Activated naive CD8-positive, alpha-beta T cell treated with anti-CD3 and anti-CD28 coated beads for 36 hours (primary cell): ENCODE measurements at places on chromosomes 2 and 18. TPM values are rescaled to one million over a fixed set of nuclear protein-coding genes. Genes with fewer than 3 reads are reported as not detected.

GRCh38 chr2:113260991-113261390, 17.7 kb downstream of the PAX8 start:
- no peak for DNase-seq

GRCh38 chr2:50649626-50650402, 382.1 kb downstream of the NRXN1 start:
- no peak for DNase-seq

- DNase-seq: no peak
Measured at GRCh38 chr2:114729026-114729425, 286.6 kb downstream of the DPP10 start.

DNA sequence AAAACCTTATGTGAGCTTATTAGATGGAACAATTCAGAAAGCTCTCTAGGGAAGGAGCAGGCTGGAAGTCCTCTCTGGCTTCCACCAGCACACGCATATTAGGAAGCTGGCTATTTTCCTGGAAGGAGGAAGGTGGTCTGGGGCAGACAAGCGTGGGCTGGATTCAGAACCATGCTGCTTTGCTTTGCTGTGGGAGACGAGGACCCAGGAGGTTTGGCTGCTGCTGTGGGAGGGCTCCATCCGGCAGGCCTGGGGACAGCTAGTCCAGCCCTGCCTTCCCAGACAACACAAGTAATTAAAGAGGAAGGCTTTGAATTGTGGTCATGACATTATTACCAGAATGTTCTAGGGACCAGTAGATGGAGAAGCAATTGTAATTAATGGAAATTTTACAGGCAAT, 238.8 kb upstream of the MYT1L start:
- DNase-seq: no peak

DNA sequence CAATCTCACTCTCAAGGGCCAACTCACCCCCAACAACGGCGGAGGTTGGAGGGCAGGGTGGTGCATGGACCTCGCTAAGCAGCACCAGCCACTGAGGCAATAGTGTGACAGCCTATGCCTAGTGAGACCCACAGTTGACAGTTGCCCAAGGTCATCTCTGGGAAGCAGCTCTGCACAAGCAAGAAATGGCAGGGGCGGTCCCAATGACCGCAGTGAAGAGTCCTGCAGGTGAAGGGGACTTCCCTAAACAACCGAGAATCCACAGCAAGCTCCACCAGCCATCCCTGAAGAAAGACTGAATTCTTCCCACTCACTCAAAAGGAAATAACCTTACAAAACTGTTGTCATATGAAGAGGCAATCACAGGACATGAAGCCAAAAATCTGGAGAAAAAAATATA, 313.4 kb upstream of the ID2 start:
- no peak for DNase-seq

DNA sequence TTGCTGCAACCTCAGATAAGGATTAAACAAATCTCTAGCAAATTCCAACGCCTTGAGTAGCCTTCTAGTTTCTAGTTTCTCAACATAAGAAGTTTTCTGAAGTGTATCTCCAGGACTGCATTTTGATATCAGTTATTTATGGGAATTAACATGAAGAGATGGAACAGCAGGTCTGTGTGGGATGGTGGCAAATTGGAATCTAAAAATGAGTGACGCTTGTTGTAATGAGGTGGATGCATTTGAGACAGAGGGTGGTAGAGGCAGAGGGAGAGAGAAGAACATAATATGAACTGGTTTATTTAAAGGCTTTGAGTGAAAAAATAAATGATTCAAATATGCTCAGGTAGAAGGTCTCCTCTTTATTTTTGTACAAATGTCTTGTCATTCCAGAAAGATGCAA, 446.8 kb upstream of the GCFC2 start:
- DNase-seq: no peak

DNA sequence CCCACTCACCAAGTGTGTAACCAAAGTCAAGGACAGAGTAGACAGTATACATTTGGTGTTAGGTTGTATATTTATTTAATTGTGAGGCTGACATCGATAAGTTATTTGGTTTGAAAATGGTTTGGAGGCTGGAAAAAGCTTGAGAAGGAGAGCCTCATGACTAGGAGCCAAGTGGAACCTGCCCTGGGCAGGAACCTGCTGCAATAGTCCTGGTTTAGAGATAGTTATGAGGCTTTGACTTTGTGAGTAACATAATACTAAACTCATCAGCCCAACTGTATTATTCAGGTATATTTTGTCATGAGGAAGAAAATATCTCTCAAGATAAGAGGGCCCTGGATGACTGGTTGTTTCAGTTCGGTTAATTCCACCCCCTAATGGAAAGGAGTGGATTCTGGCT, 234.3 kb upstream of the CYRIA start:
- no peak for DNase-seq

GRCh38 chr18:61612517-61612916, 279.3 kb downstream of the CDH20 start:
- DNase-seq: no peak

DNA sequence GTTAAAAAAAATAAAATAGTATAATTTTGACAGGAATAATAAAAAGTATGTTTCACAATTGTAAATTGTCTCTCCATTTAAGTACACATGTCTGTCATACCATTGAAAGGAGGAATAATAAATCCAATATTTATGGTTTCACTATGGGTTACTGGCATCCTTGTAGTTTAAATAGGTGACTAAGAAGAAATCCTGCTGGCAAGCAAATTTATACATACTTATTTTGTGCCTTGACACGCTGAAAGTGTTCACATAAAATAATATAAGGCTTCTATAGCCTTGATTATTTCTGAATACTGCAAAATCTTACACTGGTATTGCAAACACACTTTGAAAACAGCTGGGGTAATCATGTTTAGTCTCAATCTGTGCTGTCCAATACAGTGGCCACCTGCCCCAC, 138.3 kb upstream of the ETAA1 start:
- no peak for DNase-seq

DNA sequence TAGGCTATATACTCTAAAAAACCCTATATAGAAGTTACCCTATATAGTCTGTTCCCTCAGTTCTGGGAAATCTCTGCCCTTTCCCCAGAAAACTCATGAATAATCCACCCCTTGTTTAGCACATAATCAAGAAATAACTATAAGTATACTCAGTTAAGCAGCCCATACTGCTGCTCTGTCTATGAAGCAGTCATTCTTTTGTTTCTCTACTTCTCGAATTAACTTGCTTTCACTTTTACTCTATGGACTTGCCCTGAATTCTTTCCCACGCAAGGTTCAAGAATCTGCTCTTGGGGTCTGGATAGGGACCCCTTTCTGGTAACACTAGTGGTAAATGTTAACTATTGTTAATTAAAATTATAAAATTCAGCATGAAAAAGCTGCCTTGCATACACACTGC, 17.4 kb upstream of the AP1S3 start:
- DNase-seq: no peak

GRCh38 chr2:121483846-121484245, 46.8 kb upstream of the RNU4ATAC start:
- DNase-seq: no peak

- DNase-seq: no peak
Measured at GRCh38 chr2:51597086-51597485, 565.2 kb upstream of the NRXN1 start.

- no peak for DNase-seq
Measured at GRCh38 chr2:63301481-63301880, 250.9 kb downstream of the OTX1 start.

GRCh38 chr18:8994603-8995002, 107.9 kb upstream of the NDUFV2 start:
- DNase-seq: no peak

CYP27A1 gene
- not detected for total RNA-seq

GPR45 gene
- total RNA-seq: not detected

SPP2 gene
- total RNA-seq: not detected

DYSF gene
- total RNA-seq: 5.5 TPM

STPG4 gene
- total RNA-seq: not detected

TMEM182 gene
- 4.4 TPM for total RNA-seq

UGT1A1 gene
- total RNA-seq: not detected

KCNS3 gene
- not detected for total RNA-seq

ACADL gene
- total RNA-seq: not detected
